Activated CD4-positive, alpha-beta T cell treated with anti-CD3 and anti-CD28 coated beads for 36 hours (primary cell): ENCODE measurements at places on chromosomes 5 and 9. TPM values are rescaled to one million over a fixed set of nuclear protein-coding genes. Genes with fewer than 3 reads are reported as not detected.

Gene TAL2
- not detected for total RNA-seq

DNA sequence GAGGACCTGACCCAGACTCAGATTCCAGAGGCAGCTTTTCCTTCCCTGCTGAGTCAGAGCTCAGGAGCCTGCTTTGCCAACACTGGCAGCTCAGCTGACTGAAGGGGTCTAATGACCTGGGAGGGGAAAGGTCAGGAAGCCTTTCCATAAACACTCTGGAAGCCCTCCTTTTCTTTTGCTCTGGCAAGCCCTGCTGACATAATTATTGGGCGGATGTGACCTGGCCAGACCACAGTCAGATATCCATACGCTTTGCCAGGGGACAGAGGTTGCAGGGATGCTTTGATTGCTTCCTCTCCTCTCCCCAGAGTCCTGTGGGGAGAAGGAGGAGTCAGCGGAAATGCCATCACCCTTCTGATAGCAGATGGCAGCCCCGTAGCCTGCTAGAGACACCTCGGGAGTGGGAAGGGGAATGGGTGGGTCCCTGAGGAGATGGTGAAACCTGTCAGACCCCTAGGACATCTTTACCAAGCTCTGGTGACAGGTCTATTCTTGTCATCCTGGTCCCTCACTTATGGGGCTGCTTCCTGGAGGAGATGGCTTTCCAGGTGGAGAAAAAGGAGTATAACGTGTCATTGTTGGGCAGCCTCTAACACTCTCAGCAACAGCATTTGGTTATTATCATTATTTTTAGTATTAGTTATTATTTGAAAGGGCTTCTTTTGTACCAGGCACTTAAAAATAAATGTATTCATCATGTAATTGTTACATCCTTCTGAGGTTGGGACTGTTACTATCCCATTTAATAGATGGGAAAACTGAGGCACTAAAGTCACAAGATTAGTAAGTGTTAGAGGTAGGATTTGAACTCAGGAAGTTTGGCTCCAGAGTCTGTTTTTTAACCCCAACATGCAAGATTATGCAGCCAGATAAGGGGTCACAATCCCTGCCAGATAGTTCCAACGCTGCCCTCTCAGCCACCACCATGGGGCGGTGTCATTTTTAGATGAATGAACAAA, 11.6 kb downstream of the COL27A1 start:
- H3K27me3 ChIP-seq = peaks cover 2% of the 10 kb centered on the region
- H3K4me3 ChIP-seq = no peak overlapping the region
- H3K36me3 ChIP-seq = no peaks in the 10 kb centered on the region
- DNase-seq = no peak
- no peak overlapping the region for H3K27ac ChIP-seq
- no peaks in the 10 kb centered on the region for H3K4me1 ChIP-seq

Gene SPATA6L
- 0.30 TPM for total RNA-seq

DNA sequence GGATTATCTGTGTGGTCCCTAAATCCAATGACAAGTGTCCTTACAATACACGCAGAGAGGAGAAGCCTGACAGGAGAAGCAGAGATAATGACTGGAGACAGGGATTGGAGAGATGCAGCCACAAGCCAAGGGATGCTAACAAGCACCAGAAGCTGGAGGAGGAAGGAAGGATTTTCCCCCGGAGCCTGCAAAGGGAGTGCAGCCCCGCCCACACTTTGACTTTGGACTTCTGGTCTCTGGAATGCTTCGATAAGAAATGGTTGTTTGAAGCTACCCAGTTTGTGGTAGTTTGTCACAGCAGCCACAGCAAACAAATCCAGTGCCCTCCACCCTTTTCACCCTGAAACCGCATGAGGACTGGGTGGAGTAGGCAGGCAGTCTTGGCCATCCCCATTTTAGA, 77.2 kb upstream of the BOD1 start:
- no peaks in the 10 kb centered on the region for H3K27me3 ChIP-seq
- no peak for DNase-seq
- H3K36me3 ChIP-seq = no peaks in the 10 kb centered on the region
- peaks cover 18% of the 10 kb centered on the region for H3K4me1 ChIP-seq

DNA sequence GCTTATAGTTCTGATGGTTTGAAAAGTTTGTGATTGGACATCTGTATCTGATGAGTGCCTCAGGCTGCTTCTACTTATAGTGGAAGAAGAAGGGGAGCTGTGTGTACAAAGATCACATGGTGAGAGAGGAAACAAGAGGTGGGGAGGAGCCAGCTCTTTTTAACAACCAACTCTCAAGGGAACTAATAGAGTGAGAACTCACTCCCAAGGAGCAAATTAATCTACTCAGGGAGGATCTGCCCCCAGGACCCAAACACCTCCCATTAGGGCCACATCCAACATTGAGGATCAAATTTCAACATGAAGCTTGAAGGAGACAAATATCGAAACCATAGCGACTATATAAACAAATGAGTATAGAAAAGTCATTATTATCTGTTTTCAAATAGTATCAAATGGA, 64.7 kb upstream of the PRLR start:
- H3K27ac ChIP-seq = no peak overlapping the region
- DNase-seq = no peak
- peaks cover 13% of the 10 kb centered on the region for H3K27me3 ChIP-seq
- no peaks in the 10 kb centered on the region for H3K36me3 ChIP-seq
- H3K4me1 ChIP-seq = no peaks in the 10 kb centered on the region
- no peak overlapping the region for H3K4me3 ChIP-seq

Gene PRLR
- total RNA-seq = not detected

DNA sequence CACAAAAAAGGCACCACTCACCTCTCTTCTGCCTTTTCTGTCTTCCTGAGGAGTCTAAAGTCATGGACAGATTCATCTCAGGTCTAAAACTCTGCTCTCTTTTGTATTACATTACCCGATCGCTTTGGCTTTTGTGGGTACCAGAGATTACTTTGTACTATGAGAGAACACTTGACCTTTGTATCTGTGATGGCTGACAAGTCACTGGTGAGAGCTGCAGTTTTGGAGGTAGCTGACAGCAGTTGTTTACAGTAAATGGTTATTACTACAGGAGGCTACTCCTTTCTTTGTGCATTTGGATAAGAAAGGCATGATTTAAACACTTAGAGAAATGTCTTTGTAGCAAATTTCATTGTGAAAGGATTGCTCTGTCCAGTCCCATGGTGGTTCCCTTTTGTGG, 307.3 kb downstream of the FBXL17 start:
- H3K36me3 ChIP-seq = peaks cover 11% of the 10 kb centered on the region
- no peak overlapping the region for H3K4me3 ChIP-seq
- DNase-seq = no peak
- H3K27ac ChIP-seq = no peak overlapping the region
- H3K27me3 ChIP-seq = no peaks in the 10 kb centered on the region

DNA sequence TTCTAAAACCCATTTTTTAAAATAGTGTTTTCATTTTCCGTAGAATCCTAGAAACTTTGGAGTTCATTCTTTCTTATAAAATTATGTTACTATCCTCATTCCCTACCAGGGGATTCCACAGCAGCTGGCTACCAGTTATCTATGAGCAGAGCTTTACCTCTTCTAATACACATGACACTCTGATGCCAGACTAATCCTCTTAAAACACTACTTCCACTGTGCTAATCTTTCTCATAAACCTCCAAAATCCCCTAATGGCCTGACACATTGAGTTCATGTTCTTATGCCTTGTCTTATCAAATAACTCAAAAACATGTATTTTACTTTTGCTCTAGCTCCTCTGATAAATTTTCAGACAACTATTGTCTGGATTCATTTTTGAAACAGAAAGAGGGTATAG, 633.6 kb upstream of the FTMT start:
- no peak overlapping the region for H3K27ac ChIP-seq
- no peaks in the 10 kb centered on the region for H3K4me1 ChIP-seq
- no peaks in the 10 kb centered on the region for H3K36me3 ChIP-seq
- no peaks in the 10 kb centered on the region for H3K27me3 ChIP-seq
- H3K4me3 ChIP-seq = no peak overlapping the region

DNA sequence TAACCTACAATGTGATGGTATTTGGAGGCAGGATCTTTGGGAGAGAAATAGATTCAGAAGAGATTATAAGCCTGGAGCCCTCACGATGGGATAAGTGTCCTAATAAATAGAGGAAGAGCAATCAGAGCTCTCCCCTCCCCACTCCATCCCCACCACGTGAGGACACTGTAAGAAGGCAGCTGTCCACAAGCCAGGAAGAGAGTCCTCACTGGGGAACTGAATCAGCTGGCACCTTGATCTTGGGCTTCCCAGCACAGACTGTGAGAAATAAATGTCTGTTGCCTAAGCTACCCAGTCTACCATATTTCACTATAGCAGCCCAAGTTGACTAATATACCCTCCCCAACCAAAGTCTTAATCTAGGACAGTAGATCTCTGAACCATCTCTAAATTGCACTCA, 118.1 kb downstream of the SUSD1 start:
- peaks cover 29% of the 10 kb centered on the region for H3K4me1 ChIP-seq
- peaks cover 5% of the 10 kb centered on the region for H3K36me3 ChIP-seq
- no peak overlapping the region for H3K27ac ChIP-seq
- H3K4me3 ChIP-seq = no peak overlapping the region

Gene MEIKIN
- total RNA-seq = not detected

GRCh38 chr5:23996525-23996924, 489.1 kb downstream of the PRDM9 start:
- no peaks in the 10 kb centered on the region for H3K36me3 ChIP-seq
- H3K4me3 ChIP-seq = no peak overlapping the region

Gene FOXD4L3
- total RNA-seq = not detected

GRCh38 chr5:75574791-75575190, 36.5 kb upstream of the ANKDD1B start:
- H3K27ac ChIP-seq = peak overlapping the region; percentile 82
- H3K4me3 ChIP-seq = no peak overlapping the region
- H3K27me3 ChIP-seq = no peaks in the 10 kb centered on the region
- peaks cover 43% of the 10 kb centered on the region for H3K36me3 ChIP-seq

DNA sequence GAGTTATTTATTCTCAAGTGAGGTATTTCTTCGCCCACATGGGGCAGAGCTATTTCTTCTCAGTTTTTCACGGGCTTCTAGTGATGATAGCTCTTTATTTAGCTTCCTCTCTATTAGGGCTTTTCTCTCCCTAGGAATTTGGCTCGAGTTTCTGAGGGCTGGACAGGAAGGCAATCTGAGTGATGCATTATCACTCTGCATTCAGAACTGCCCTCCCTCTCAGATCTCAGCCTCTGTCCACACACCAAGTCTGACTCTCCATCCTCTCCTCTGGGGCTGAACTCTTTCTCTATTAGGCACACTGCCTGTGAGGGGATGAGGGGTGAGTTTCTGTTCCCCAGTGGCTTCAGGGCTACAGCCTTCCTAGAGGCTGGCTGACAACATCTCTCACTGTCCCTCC, 14.9 kb upstream of the SCAMP1 start:
- no peak overlapping the region for H3K27ac ChIP-seq
- H3K27me3 ChIP-seq = peaks cover 5% of the 10 kb centered on the region
- no peaks in the 10 kb centered on the region for H3K36me3 ChIP-seq
- no peak for DNase-seq
- H3K4me3 ChIP-seq = no peak overlapping the region

- H3K4me3 ChIP-seq = no peak overlapping the region
- H3K27ac ChIP-seq = no peak overlapping the region
- no peaks in the 10 kb centered on the region for H3K4me1 ChIP-seq
- peaks cover 14% of the 10 kb centered on the region for H3K36me3 ChIP-seq
Observed at GRCh38 chr5:151820903-151821302, 49.1 kb downstream of the G3BP1 start.

Gene SLC4A9
- 0.73 TPM for total RNA-seq

DNA sequence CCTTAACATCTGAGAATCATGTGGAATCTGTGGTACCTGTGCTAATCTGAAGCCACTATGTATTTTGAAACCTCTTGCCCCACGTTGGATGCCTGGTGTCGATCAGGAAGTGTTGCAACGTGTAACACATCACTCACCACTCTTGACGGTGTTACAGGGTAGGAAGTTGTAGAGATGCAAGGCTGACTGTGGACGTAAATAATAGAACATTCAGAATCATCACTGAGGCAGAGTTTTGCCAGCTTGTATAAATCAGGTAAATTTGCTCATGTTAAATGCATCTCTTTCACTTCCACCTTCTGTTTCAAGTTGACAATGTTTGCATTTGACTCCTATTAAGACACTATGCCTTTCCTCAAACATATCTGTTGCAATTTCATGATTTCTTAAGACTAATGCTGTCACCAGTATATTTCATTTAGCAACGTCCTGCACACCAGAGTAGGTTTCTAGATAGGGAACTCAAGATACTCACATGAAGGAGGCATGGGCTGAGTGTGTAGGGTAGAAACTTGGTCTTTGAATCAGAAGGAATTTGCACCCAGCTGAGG, 38.1 kb downstream of the BASP1 start:
- no peaks in the 10 kb centered on the region for H3K4me1 ChIP-seq
- no peaks in the 10 kb centered on the region for H3K36me3 ChIP-seq
- no peak overlapping the region for H3K27ac ChIP-seq
- DNase-seq = no peak
- H3K27me3 ChIP-seq = peaks cover 2% of the 10 kb centered on the region

GRCh38 chr9:98833090-98833956, 25.9 kb downstream of the GALNT12 start:
- H3K4me1 ChIP-seq = no peaks in the 10 kb centered on the region
- H3K36me3 ChIP-seq = peaks cover 11% of the 10 kb centered on the region
- no peak overlapping the region for H3K27ac ChIP-seq
- H3K27me3 ChIP-seq = no peaks in the 10 kb centered on the region

Gene TMED9
- 83.2 TPM for total RNA-seq

GRCh38 chr5:102865510-102866236, 110.6 kb downstream of the PAM start:
- peak overlapping the region; percentile 10 for H3K27ac ChIP-seq
- peaks cover 12% of the 10 kb centered on the region for H3K4me1 ChIP-seq
- peaks cover 27% of the 10 kb centered on the region for H3K36me3 ChIP-seq
- peaks cover 11% of the 10 kb centered on the region for H3K27me3 ChIP-seq
- peak; percentile 55 for DNase-seq

DNA sequence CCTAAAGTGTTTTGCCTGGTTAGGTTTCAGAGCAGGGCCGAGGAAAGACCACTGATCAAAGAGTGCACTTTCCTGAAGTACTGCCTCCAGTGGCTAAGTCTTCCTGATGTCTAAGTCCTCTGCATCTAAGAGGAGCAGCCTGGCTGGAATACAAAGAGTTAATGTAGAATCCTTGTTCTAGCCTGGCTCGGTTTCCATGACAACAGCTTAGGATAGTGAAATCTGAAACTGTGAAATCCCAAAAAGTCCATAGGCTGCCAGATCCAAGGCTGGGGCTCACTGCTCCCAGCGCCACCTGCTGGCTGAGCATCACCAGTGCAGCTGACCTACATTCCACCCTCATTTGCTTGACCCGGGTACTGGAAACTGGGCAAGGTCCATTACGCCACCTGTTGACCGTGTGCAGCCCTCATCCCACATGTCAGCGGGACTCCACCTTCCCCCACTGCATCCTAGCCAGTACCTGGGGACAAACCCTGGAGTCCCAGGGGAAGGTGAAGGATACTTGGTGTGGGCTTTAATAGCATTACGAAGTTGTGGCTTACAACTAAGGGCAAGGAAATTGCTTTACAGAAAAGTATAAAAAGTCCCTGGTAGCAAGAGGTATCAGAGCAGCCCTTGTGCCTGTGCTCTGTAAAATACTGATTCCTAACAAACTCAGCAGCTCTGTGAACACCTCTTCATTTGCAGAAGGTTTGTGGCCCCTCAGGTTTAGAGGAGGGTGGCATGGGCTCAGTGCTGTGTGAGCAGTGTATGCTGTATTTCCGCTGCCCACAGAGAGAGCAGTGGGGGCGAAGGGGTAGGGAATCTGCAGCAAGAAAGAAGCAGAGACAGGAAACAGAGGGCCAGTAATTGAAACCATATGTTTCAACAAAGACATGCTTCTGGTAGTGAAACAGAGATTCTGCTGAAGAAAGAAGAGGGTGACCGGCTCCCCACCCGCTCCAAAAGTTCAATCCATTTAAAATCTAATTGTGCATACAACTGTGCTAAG, 36.0 kb downstream of the PCDHGC5 start:
- no peak overlapping the region for H3K27ac ChIP-seq
- H3K4me1 ChIP-seq = peaks cover 28% of the 10 kb centered on the region
- no peaks in the 10 kb centered on the region for H3K27me3 ChIP-seq
- H3K4me3 ChIP-seq = no peak overlapping the region

Gene QRFP
- not detected for total RNA-seq
